Activated CD4-positive, alpha-beta T cell treated with anti-CD3 and anti-CD28 coated beads, Interleukin-2, amount 10 ng/mL, durations not matched to agents 7 days and 5 days (primary cell): ENCODE measurements at places on chromosomes 12 and 14. TPM values are rescaled to one million over a fixed set of nuclear protein-coding genes. Genes with fewer than 3 reads are reported as not detected.

GRCh38 chr12:123696207-123696606 is 15.9 kb upstream of the ATP6V0A2 start:
- DNase-seq = no peak

DNA sequence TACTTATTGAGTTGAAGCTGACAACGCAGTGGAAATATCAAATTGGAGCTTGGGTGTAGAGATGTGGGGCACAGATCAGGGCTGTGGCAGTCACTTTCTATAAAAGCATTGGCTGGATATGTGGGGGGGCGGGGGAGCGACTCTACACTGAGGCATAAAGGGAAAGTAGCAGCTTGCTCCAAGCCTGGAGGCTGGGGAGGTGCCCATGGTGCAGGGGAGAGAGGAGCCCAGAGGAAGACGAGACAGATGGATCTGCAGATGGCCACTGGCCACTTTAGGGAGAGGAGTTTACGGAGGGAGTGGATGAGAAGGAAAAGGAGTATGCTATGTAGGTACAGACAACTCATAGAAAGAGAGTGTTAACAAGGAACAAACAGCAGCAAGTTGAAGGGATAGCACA is 13.5 kb upstream of the NGB start:
- no peak for DNase-seq

- DNase-seq = peak; percentile 23
Measured at GRCh38 chr12:105228494-105228893, 7.5 kb downstream of the APPL2 start.

- DNase-seq = no peak
Measured at GRCh38 chr12:100083308-100083707, 59.4 kb downstream of the BLTP3B start.

Gene MAP1LC3B2
- total RNA-seq = 1.0 TPM

DNA sequence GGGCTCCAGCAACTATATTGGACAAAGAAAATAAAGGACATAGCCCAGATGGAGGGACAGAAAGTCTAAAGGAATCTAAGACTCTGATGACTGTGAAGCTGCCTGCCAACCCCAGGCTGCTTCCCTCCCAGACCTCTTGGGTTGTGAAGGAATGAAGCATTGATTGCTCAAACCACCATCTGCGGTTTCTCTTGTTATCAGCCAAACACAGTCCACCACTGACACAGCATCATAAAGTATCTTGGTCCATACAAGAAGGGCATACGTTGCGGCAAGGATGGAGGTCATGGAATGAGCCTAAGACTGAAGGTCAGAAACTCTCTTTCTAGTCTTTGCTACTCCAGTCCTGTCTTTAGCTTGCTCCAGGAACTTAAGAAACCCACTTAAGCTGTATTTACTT is 58.5 kb upstream of the PLXNC1 start:
- DNase-seq = no peak

- DNase-seq = peak; percentile 11
Measured at GRCh38 chr12:53695152-53696145, 19.6 kb upstream of the ATP5MC2 start.

Gene ACVRL1
- total RNA-seq = not detected

- DNase-seq = no peak
Measured at GRCh38 chr12:42076976-42077375, 67.7 kb downstream of the GXYLT1 start.

GRCh38 chr12:1515428-1515827 is 79.0 kb downstream of the FBXL14 start:
- no peak for DNase-seq

- DNase-seq = no peak
Measured at GRCh38 chr14:54594537-54594936, 27.6 kb downstream of the SAMD4A start.

Gene APOF
- total RNA-seq = not detected

DNA sequence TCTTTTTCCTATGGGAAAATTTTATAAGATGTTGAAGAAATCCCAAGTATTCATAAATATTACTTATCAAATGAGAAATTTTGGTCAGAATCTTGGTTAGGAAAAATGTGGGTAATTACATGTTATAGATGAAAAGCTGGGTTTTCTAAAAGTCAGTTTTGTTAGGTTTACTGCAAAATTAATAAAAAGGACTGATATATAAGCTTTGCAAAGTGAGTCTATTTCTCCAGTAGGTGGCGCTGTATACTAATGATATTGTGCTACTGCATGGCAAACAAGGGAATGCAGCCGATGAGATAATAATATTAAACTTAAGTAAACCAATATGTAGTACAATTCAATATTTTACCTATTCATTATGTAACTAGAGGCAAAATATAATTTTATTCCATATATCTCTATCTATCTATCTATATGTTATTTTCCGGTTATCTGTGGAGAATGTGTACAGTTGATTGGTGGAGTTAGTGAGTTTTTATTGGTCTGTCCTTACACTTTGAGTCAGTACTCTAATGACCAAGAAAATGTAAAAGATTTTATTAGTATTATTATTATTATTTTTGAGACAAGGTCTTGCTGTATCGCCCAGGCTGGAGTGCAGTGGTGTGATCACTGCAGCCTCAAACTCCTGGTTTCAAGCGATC is 32.9 kb downstream of the MIPOL1 start:
- peak; percentile 46 for DNase-seq

GRCh38 chr12:2263901-2264300 is 211.1 kb downstream of the CACNA1C start:
- no peak for DNase-seq

Gene TAS2R42
- total RNA-seq = not detected

Gene ADAMTS20
- not detected for total RNA-seq

DNA sequence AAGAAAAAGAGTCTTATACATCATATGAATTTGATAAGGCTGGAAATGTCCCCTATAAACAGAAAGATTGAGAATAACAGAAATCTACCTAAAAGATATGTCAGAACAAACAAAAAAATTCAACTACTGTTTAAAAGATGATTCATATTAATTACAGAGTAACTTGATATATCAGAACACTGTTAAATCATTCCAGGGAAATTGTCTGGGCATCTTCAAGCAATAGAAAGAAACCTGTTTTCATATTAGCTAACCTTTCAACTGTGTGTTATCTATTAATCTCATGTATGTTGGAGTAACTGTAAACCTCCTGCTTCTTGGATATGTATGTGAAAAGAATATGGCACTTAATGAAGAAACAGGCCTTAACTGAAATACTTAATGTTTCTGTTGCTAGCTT is 96.7 kb downstream of the NUBPL start:
- DNase-seq = no peak

Gene PIK3C2G
- total RNA-seq = not detected

GRCh38 chr14:80587096-80587724 is 354.3 kb downstream of the CEP128 start:
- DNase-seq = peak; percentile 30

DNA sequence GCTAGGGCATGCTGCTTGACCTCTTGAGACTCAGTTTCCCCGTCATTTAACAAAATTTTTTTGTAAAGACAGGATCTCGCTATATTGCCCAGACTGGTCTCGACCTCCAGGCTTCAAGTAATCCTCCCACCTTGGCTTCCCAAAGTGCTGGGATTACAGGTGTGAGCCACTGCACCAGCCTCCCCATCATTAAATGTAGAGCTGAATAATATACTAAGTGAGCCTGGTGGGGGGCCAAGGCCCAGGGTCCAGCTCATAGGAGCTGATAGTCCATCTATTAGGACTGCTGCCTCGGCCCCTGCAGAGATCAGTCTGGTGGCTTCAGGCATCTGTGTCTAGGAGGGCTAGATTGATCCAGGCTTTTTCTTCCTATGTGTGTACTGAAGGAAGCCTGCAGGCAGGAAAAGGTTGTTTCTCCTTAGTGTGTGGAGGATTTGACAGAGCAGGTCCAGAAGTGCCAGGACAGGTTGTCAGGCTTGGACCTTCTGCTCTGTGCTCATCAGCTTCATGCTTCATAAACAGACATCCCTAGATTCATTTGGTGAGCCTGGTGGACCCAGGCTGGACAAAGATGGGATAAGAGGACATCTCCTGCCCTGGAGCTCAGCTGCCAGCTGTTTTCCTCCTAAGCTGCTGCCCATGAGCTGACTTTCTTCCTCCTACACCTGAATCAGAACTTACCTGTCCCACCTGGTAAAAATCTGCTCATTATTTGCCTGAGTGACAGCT is 135.4 kb downstream of the ZFP36L1 start:
- no peak for DNase-seq

Gene TAS2R20
- 2.1 TPM for total RNA-seq

DNA sequence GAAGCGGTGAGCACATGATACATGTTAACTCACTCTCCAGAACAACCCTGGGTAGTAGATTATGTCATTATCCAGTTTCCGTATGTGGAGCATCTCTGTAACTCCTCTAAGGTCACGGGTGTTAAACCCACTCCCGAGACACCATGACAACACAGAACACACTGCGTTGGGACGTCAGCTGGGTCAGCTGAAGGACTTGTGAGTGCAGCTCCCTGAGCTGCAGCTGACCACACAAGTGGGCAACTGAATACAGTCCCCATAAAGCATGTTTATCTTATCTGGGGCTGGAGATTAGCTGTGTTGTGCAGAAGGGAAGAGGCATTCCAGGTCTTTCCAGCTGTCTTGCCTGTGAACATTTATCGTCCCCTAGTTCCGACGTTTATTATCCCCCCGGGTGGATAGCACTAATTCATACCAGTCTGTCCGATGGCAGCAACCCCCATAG is 211.5 kb downstream of the CHST11 start:
- DNase-seq = no peak

DNA sequence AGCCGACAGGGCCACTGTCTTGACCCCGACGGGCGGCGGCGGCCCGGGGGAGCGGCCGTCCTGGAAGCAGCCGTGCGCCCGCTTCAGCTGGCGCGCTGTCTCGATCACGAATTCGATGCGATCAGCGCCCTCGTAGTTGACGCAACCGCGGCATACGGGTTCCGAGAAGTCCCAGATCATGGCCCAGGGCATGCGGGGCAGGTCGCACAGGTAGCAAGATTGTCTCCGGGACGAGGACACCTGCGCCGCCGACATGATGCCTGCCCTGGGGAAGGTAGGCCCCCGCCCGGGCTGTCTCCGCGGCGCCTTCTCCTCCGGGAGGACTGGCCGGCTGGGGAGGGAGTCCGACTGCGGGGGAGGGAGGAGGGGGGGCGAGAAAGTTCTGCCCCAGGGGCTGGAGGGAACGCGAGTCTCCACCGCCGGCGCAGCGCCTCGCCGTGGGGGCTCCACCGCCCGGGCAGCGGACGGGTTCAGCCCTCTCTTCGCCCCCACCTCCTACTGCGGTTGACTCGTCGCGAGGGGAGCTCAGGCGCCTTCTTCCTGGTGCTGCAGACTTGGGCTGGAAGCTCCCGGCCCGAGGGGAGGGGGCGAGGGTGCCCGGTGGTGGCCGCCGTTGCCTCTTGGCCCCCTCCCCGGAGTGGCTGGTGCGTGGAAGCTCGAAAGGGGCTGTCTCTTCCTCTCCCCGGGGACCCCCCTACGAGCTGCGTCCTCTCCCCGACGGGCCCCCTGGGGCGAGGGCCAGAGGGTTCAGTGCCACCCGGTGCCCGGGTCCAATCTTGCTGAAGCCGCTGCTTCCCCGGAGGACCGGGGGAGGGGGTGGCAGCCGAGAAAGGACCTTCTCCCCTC is 747 bp downstream of the IRF2BPL start:
- peak; percentile 70 for DNase-seq

DNA sequence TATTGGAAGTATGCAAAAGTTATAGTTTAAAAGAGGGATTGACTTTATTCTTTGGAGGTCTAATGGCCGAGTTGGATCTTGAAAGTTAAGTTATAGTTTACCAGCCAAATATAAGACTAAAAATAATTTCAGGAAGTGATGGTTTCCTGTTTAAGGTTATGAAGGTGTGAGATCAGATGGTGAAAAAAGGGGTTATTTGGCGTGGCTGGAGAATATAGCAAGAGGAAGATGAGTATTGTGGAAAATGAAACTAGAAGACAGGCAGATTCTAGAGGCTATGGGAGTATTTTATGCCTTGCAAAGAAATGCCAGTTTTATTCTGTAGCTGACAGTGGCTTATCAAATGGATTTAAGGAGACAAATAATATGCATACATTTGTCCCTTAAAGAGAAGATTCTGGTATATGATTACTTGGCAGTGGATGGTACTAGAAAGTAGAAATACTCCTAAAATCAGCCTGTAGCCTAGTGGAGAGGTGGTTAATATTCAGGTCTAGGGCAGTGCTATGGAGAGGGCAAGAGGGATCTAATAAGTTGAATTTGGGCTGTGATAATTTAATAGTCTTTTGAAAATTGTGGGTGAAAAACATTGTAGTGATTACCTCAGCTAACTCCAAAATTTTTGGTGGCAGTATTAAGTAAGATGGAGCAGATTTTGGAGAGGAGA is 1091.8 kb upstream of the ATXN7L3B start:
- no peak for DNase-seq

Gene LRFN5
- total RNA-seq = not detected

DNA sequence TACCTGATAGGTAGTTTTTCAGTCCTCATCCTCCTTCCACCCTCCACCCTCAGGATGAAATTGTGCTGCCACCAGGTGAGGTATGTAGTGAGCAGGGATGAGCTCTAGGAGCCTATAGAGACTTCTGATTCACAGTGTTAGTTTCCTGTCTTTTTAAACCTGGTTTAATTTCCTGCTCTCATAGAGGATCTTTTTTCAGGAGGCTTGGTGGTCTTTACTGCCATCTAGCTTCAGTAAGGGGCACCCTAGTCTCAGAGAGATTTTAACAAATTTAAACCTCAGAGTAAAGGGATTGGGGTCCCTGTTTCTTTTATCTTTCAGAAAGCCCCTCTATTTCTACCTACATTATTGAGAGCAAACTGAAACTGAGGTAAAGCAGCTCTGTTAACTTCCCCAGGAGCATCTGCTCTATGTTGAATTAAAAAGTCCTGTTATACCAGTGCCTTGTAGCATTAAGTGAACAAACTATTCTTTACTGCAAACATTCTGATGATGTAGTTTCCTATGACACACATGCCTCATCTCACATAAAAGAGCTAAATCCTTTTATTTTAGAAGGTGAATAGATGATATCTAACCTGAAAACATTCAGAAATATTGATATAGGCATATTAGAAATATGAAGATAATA is 172.2 kb upstream of the DDHD1 start:
- no peak for DNase-seq

GRCh38 chr14:89327771-89328212 is 89.2 kb downstream of the FOXN3 start:
- no peak for DNase-seq

- no peak for DNase-seq
Measured at GRCh38 chr12:121781484-121781997, 11.9 kb downstream of the RHOF start.

DNA sequence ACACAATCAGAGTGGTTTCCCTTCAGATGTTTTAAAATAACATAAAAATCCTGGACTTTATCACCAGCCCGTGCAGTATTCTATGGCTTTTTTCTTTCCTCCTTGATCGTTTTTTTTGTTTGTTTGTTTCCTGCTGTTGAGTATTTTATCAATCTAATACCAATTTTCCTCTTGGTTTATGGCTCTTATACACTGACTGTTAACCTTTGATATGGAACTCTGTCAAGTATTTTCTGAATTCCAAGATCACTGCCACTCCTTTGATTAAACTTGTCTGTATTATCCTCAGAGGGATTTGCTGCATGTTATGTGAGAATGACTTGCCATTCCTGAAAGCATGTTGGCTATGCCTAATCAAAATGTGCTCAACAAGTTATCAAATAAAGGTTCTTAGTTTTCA is 88.4 kb downstream of the PELI2 start:
- DNase-seq = no peak
